MV-4-11 (cell line): ENCODE measurements at places on chromosomes 3 and 15.

DNA sequence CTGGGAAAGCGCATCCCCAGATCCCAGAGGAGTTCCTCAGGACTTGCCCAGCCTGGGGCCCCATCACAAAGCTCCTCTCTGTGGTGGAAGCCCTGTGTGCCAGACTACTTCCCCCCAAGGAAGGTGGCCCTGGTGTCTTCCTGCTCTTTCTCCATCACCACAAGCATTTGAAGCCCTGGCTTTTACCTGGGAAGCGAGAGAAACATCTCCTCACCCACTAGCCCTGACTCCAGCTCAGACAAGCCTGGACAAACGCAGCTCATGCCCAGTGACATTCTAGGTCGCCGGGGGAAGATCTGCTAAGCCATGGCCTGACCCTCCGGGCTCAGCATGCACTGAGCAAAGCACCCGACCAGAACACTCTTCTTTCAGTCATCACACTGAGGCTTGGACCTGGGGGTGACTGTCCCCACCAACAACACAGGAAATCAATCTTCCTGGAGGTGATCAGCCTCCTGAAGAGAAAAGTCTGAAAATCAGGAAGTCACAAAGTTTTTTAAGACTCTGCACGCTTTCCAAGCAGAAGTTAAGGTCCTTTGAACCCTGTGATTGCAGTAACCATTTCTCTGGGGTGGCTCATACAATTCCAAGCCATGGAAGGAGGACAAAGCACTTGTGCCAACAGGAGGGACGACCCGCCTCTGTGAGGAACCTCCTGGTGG, 40.8 kb downstream of the KLHL25 start:
- peak; percentile 27 for DNase-seq

- DNase-seq: peak; percentile 18
Observed at GRCh38 chr3:196920733-196921132, 21.6 kb downstream of the NCBP2 start.

DNA sequence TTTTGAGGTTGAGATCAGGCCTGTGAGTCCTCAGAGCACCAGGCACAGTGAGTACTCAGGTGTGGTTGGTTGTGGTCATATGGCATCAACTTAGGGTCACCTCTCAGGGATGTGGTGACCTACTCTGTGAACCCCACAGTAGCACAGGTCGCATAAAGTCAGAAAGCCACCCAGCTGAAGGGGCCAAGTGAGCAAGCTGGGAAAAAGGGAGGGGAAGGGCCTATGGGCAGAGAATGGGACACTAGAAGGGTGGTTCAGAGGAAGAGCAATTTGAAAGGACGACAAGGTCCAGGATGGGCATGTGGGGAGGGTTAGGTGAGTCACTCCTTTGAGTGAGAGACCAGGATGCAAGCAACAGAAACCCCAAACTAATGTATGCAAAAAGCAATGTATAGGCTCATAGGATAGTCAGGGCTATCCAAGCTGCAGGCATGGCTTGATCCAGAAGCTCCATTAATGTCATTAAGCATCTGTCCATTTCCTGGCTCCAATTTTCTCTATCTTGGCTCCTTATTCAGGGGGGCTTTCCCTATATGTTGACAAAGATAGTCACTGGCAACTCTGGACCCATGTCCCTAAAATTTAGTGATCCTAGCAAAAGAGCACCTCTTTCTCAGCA, 33.5 kb downstream of the HMCES start:
- DNase-seq: no peak

GRCh38 chr15:100017140-100017539, 283.9 kb upstream of the LYSMD4 start:
- DNase-seq: no peak
